ENCODE measurements at places on chromosomes 6 and 20.
A peak's percentile ranks its signal among the peaks of the same experiment; 100 is the strongest.

- peak; percentile 54 for DNase-seq
These were observed 42.6 kb downstream of the TTI1 start for GRCh38 chr20:37990571-37991151.

DNA sequence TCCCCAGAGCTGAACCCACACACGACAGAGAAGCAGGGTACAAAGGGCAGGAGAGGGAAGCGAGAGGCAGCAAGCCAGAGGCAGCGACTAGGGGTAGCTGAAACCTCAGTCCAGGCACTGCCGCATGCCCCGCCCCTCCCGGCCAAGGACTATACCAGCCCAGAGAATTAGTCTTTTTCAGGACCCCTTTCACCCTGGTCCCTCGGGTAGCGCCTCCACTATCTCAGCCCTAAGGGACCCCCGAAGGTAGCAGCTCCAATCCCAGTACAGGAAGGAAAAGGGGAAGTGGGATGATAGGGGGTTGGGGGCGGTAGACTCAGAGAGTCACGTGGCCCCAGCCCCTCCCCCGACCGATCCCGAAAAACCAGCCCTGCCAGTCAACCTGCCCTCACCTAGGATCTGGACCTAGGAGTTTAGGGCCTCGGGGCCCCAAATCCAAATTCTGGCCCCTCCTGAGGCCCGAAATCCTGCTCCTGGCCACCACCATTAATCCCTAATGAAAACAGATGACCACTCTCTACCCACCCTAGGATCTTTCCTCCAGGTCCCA is 1.3 kb downstream of the RGL2 start:
- peak; percentile 49 for DNase-seq

DNA sequence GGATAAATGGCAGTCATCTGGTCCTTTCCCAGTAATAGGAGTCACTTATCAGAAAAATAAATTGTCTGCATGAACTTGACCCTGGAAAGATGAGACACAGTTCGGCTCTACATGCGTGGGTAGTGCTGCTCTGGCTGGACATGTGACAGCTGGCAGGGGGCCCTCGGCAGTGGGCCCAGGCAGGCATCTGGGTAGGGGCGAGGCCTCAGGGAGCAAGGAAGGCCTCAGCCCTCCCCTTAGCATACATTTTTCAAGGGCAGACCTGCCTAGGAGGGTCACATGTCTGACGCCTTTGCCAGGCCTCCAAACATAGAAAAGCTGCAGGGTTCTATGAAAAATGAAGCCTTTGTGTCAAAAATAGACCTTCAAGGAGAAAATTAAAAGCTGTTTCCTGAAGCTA is 12.8 kb upstream of the ILRUN start:
- DNase-seq = peak; percentile 87

- DNase-seq = no peak
These were observed 102.5 kb downstream of the PPP1R14C start for GRCh38 chr6:150245148-150245935.

GRCh38 chr6:143224516-143224915 is 163.8 kb downstream of the AIG1 start:
- DNase-seq = no peak

All from femur (tissue), 1 donor.